ENCODE measurements at places on chromosomes 13 and 19.

GRCh38 chr13:50323440-50324065 lies 308.3 kb downstream of the KCNRG start:
- DNase-seq = no peak

GRCh38 chr13:51844862-51845573 lies at the start of gene TMEM272:
Gene TMEM272 (minus strand): TSS chr13:51845177. CDS start chr13:51838530, 6,647 bp downstream.
- DNase-seq = peak; percentile 9

- DNase-seq = no peak
These were observed 106.8 kb downstream of the STOML3 start for GRCh38 chr13:38883783-38884182.

- DNase-seq = no peak
These were observed 9.2 kb downstream of the AP1M2 start for GRCh38 chr19:10577951-10578350.

- DNase-seq = no peak
These were observed 1.4 kb downstream of the FZR1 start for GRCh38 chr19:3507371-3508120.

- no peak for DNase-seq
These were observed 7.4 kb downstream of the SLC35E1 start for GRCh38 chr19:16564842-16565241.

GRCh38 chr13:80307401-80307987 lies 33.4 kb downstream of the SPRY2 start:
- no peak for DNase-seq

GRCh38 chr19:19406878-19407632 lies 1.6 kb downstream of the GATAD2A start:
- DNase-seq = no peak

- DNase-seq = no peak
These were observed 4.9 kb upstream of the NWD1 start for GRCh38 chr19:16714702-16715287.

DNA sequence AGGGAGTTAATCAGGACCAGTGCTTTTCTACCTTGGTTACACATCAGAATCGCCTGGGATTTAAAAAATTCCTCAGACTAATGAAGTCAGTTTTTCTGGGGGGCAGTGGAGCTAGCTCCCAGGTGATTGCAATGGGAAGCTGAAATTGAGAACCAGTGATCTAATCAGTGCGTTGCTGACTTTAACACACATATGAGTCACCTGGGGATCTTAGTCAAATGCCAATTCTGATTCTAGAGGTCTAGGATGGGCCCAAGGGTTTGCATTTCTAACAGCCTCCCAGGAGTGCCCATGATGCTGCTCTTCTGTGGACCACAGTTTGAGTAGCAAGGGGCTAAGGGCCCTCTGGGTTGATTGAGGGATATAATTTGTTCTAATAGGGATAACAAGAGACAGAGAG lies 54.5 kb downstream of the KL start:
- DNase-seq = no peak

DNA sequence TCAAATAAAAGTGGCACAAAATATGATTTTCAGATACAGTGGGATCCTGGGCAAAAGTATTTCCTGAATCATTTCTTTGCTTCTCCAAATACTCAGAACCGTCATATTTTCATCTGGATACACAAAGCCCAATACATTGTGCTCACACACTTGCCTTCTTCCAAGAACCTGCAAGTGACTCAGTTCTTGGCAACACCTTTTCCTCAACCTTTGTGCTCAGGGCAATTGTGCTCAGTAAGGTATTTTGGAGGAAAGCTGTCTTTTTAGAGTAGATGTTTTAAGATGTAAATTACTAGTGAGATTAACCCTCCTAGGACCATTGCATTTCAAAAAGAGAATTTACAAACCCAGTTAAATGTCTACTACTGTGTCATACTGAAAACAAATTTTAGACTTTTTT lies 233.5 kb downstream of the EFNB2 start:
- no peak for DNase-seq

GRCh38 chr13:97112446-97113152 lies 109.5 kb upstream of the MBNL2 start:
- DNase-seq = no peak

DNA sequence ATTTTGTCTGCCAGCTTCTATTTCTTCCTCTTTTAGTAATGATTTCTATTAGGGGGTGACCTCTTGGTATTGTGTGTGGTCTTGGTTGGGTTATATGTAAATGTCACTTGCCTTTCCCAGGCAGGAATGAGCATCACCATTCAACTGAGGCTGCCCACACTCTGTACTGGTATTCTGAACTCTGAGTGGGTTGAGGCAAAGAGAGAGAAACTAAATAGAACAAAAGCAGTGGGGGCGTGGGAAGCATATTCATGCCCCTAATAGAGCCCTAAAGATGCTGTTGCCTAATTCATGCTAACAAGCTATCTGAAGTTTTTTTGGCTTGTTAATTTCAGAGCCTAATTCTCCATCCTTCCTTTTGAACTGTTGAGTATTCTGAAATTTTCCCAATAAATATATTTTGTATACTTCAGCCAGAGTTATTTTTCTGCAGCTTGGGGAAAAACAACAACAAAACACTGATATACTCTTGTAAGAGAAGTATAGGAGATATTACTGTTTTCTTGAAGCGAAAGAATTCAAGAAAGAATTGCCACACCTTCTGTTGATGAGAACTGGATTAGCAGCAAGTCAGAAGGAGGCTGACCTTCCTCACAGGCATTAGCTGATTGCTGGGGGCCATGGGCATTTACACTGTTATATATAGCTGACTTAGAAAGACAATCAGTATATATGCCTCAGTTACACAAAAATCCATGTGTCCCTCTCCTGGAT lies 315.8 kb upstream of the KLF12 start:
- DNase-seq = no peak

- DNase-seq = no peak
These were observed 25.4 kb upstream of the C13orf42 start for GRCh38 chr13:51136276-51136980.

DNA sequence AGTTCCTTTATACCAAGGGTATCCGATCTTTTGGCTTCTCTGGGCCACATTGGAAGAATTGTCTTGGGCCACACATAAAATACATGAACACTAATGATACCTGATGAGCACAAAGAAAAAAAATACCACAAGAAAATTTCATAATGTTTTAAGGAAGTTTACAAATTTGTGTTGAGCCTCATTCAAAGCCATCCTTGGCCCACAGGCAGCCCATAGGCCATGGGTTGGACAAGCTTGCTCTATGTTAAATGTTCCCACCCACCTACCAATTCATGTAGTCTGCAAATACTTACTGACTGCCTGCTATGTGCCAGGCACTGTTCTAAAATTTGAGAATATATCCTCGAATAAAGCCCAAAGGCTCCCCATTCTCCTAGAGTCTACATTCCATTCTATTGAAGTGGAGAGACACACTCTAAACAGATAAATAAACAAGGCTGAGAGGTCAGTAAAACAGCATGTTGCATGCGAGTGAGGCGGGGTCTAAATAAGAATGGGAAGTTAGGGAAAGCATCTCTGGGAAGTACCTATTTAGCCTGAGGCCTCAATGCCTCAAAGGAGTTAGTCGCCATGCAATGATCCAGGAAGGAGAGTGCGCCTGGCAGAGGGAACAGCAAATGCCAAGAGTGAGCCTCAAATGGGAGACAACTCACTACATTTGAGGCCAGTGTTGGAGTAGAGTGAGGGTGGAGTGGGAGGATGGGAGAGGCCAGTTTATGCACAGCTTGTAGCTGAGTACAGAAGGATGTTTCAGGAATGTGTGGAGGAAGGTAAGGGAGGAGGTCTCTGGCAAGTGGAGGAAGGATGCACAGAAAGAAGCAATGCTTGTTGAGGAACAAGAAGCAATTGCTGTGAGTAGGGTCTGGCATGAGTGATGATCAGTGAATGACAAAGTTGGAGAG lies 52.5 kb upstream of the CLDN10 start:
- no peak for DNase-seq

GRCh38 chr19:51697169-51697776 lies 4.1 kb downstream of the SPACA6 start:
- DNase-seq = no peak
